Stimulated activated CD8-positive, alpha-beta memory T cell treated with anti-CD3 and anti-CD28 coated beads, Interleukin-4, amount 100 ng/mL, for 1 hour (primary cell): ENCODE measurements at places on chromosomes 5 and 9.
A peak's percentile ranks its signal among the peaks of the same experiment; 100 is the strongest.

DNA sequence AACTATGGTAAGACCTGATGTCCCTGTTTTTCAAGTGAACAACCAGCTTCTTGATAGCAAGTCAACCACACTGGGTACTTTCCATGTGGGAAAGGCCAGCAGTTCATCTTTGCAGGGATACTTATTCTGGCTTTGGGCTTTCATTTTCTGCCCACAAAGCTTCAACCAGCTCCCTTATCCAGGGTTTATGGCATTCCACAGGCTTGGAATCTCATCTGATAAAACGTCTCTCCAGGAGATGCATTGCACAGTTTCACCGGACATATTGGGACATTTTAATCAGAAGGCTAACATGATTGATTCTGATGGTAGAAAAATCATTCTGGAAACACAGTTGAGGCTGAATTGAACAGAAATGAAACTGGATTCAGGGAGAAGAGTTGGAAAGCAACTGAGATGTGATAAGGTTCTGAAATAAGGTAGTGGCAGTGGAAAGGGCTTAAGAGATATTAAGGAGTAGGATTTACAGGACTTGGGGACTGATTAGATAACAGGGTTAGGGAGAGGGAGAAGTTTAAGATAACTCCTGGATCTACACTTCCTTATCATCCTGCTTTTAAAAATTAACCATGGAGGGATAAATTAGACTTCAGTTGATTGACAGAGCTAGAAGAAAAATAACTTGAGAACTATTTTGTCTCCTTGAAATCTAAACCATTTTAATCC is 195.8 kb upstream of the FBXL7 start:
- no peak for DNase-seq

DNA sequence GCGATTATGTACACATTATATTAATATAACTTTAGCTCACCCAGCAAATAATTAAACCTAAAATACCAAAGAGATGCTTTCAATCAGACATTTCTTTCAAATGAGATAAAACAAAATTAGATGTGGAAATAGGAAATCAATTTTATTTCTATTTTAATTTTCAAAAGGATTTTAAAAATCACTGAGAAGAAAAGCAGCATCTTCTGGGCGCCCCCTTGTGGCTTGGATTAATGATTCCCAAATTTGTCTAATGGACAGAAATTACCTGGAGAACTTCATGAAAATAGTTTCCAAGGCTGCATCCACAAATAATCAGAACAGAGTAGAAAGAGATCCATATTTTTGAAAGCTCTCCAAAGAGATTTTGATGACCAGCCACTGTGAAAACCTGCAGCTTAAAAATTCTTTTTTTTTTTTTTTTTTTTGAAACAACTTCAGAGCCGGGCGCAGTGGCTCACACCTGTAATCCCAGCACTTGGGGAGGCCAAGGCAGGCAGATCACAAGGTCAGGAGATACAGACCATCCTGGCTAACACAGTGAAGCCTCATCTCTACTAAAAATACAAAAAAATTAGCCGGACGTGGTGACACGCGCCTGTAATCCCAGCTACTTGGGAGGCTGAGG is 50.9 kb upstream of the CEMIP2 start:
- peak; percentile 25 for DNase-seq

DNA sequence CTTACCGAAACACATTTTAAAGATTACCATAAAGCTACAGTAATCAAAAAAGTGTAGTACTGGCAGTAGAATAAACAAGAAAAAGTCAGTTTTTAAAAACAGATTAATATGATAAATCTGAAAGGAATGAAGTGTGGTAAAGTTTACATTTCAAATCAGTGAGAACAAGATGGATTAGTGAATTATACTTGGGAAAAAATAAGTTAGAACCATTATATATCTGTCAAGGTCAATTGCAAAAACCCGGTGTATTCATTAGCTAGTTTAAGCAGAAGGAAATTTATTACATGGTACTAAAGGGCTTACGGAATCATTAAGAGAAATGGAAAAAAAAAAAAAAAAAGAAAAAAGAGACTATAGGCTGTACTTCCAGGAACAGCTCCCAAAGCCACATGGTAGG is 164.3 kb downstream of the MUSK start:
- no peak for DNase-seq

- DNase-seq = no peak
These were observed 139.9 kb downstream of the GPBP1 start for GRCh38 chr5:57313716-57314115.

DNA sequence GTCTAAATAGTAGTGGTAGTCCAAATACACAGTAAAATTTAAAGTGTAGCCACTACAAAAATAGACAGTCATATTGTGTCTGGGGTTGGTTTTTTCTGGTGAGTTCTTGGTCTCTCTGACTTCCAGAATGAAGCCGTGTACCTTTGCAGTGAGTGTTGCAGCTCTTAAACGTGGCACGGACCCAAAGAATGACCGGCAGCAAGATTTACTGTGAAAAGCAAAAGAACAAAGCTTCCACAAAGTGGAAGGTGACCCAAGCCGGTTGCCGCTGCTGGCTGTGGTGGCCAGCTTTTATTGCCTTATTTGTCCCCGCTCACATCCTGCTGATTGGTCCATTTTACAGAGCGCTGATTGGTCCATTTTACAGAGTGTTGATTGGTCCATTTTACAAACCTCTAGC is 188.7 kb downstream of the ZNF608 start:
- no peak for DNase-seq

DNA sequence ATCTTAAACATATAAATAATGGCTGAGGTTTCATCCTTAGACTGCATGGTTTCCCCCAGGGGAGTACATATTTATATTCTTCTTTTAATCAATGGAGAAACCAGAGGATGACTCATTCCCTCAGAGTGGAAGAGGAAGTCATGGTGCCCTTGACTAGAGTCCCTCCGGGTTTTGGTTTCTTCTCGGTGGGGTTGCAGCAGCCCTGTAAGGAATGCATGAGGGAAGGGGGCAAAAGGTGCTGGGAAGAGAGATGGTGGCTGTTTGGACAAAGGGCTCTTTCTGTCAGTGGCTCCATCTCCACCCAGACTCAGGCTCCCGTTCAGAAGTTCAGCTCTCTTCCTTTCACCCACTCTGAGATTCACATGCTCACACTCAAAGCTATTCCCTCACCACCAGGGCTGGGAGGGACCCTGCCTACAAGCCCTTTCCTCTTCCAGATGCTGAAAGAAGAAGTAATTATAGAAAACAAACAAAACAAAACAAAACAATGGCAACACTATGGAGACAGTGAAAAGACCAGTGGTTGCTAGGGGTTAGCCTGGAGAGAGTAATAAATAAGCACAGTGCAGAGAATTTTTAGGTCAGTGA is 129.8 kb upstream of the IL12B start:
- no peak for DNase-seq

DNA sequence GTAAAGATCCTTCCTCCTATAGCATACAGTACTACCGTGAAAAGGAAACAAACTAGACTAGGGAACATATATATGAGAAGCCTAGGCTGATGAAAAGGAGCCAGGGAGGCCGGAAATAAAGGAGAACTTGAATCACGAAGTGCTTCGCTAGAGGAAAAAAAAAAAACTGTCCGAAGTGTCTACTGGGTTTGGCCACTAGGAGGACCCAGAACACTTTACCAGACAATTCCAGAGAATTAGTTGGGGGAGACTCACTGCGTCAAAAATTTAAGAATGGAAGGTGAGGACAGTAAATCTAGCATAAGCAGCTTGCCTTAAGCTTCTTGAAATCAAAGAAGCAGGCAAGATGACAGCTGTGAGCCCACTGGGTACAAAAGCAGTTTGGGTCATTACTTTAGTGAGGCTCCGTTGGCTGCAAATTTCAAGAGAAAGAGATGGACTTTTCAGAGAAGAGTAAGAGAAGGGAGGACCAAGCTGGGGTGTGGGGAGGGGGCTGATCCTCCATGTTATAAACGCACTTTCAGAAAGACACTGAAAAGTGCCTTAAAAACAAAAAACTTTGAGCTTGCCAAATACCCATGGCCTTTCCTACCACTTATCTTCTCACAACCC is 47.4 kb downstream of the P4HA2 start:
- DNase-seq = no peak

DNA sequence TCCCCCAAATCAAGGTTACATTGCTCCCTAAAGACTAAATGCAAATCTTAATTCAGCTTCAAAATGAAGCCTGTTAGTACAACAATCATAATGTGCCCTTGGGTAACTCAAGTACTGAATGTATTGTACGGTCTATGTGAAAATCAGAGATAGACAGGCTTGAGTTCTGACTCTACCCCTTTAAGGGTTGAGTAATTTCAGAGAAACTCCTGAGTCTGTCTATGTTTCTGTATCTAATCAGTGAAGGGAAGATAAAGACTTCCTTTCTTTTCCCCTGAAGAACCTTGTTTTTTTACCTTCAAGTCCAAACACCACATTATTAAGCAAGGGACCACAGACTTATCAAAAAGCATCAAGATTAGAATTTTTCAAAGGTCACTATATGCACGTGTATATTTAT is 108.2 kb downstream of the MPDZ start:
- no peak for DNase-seq

DNA sequence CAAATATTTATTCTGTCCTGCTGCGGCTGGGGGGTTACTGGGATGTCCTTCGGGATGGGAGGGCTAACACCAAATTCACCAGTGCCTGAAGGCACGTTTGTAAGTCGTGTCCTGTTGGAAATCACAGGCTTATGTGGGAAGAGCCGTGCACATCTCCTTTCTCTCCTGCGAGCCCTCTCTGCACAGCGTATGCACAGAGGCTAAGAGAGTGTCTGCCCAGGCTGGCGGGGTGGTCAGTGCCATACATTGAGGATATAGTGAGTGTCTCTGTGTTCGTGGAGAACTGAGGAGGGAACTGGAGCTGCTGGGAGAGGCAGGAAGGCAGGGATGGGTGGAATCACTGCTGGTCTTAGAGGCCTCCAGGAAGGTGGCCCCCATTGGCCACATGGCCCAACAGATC is 110.1 kb downstream of the WNK2 start:
- DNase-seq = no peak

DNA sequence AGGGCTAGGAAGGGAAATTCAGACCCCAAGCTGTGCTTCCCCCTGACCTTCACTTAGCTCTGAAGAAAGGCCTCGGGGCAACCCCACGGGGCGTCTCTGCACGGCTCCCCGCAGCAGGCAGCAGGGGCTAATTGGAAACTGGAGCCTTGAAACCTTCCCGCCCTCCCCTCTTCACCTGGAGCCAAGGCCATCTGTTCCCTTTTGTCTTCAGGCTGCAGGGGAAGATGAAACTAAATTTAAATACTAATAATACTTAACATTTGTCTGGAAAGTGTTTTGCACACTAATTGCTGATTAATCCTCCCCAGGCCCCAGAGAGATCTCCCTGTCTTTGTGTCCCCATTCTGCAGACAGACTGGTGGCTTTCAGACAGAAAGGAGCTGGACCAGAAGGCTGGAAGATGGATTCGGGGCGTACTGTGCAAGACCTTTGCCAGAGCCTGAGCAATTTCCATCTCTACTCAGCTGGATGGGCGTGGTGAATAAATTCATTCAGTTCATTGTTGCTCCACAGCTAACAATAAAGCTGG is 34.1 kb upstream of the CPLX2 start:
- DNase-seq = no peak

- no peak for DNase-seq
These were observed 646.9 kb upstream of the ZNF608 start for GRCh38 chr5:125393221-125393815.

DNA sequence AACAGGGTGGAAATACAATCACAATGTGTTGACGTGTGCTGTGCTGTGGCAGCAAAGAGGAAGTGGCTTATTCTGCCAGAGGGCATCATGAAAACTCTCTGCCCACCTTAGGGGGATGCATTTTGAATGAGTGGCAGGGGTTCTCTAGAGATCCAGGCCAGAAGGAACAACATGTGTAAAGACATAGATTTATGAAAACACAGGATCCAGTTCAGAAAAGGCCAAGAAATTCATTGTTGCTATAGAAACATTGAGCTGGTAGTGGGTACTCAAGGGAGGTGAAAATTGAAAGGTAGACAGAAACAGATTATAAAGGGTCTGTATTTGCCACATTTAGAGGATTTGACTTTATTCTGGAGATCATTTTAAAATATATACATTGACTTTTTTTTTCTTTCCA is 417.7 kb downstream of the ENC1 start:
- no peak for DNase-seq

GRCh38 chr5:106574820-106575219 is 1095.9 kb downstream of the EFNA5 start:
- no peak for DNase-seq

DNA sequence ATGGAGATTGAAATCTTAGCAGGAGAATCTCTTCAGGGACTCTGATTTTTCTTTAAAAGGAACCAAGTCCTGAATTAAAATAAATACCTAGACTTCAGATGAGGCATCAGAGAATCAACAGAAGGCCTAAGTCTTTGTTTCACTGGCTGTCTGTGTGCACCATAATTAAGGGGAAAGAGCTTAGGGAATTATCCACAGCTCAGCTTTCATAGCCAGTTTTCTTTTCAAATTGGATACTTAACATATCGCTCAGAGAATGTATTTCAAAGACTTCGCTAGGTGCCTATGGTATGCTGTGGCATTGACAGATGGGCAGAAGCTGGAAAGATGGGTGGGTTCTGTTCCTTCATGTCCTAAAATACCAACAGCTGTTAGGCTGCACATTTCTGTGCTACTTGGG is 325.8 kb downstream of the TMEM38B start:
- DNase-seq = no peak

DNA sequence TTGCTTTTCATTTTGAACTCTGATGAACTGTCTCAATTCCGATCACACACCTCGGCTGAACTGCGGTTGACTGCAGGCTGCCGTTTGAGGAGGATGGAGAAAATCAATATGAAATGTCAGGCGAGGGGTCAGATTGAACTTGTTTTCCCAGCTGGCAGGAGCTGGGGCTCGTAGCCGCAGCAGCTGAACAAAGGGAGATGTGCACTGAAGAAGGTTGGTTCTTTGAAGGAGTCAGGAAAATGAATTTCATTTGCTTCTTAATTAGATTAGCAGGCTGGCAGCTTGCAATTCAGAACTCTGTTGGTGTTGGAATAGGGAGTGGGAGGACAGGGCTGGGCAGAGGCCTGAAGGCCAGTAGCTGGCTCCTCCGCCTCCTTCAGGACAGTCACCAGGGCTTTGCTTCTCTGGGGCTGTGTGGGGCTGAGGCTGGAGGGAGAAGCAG is 117.4 kb upstream of the GPR151 start:
- no peak for DNase-seq

- no peak for DNase-seq
These were observed 227.2 kb downstream of the PDZD2 start for GRCh38 chr5:31866166-31866565.

DNA sequence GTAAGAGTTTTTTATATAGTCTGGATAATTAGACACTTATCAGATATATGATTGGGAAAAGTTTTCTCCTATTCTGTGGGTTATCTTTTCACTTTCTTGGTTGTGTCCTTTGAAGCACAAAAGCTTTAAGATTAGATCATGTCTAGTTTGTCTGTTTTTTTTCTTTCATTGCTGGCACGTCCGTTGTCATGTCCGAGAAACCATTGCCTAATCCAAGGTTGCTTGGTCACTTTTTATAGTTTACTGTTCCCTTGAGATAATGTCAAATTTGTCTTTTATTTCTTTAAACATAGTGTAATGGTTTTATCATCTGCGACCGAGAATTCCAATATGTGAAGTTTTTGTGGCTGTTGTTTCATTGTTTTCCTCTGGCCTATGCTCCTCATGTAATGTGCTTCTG is 28.8 kb downstream of the GARNL3 start:
- DNase-seq = no peak
